KBM-7 (cell line): ENCODE measurements at places on chromosomes 5 and 9.
A peak's percentile ranks its signal among the peaks of the same experiment; 100 is the strongest.

- DNase-seq = no peak
Observed at GRCh38 chr5:5387777-5388176, 34.7 kb upstream of the ICE1 start.

DNA sequence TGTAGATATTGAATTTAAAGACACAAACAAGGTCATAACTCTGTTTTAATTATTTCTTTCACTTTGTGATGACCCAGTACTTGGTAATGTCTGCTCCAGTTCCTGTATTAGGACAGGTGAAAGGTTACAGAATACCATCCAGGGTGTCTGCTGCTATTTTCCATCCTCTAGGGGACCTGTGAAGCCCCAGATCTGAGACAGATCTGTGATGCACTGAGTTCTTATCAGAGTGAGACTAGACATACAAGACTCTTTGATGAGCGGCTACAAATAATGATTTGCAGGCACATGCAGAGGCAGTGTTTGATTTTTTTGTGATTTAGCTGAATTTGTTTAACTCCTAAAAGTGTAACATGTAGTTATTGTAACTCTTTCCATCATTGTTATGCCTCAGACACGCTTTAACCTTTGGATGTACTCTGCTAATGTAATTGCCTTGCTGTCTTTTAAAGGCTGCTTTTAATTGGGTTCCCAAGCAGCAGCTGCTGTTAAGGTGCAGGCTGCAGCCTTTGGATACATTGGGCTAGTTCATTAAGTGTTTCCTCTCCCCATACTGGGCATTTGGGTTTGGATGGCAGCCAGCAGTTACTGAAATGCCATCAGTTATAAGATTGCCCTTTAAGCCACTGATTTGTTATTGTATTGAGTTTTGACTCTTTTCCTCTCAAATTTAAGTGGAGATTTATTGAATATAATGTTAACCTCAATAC lies 63.3 kb downstream of the RASGRF2 start:
- no peak for DNase-seq

DNA sequence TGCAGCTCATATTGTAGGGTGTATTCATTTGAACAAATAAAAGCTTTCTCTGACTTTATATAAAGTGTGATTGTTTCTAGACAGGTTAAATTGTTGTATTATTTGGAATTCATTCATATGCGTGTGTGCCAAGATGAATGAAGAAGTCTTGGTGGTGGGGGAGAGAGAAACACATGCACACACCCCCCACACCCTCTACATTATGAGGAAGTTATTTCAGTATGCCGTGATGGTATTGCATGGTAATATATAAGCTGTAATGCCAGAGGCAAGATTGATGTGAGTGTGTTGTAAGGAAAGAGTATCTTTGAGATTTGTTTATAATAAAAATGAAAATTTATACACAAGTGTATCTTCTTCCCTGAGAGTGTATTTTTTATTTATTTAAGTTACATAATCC lies 71.0 kb downstream of the IPO11 start:
- DNase-seq = peak; percentile 67

- no peak for DNase-seq
Observed at GRCh38 chr5:94153736-94154450, 412.5 kb upstream of the POU5F2 start.

DNA sequence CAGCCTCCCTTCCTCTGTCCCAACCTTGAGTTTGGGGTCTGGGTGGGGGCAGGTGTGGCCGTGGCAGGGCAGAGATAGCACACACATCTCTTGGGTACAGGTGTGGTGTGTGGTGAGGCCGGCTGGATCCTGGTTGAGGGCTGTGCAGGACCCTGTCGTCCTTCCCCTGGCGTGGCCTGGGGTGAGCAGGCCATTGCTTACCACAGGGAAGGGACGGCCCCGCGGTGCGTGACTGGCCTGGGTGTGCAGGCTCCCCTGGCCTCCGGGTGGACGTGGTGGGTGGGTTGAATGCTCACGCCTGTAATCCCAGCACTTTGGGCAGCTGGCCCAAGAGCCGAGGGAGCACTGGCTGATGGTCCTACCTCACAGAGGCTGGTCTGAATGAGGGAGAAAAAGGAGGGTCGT lies 1.2 kb downstream of the ARRDC1 start:
- DNase-seq = no peak

GRCh38 chr5:165201771-165202518 lies 1696.5 kb downstream of the MAT2B start:
- DNase-seq = peak; percentile 8

DNA sequence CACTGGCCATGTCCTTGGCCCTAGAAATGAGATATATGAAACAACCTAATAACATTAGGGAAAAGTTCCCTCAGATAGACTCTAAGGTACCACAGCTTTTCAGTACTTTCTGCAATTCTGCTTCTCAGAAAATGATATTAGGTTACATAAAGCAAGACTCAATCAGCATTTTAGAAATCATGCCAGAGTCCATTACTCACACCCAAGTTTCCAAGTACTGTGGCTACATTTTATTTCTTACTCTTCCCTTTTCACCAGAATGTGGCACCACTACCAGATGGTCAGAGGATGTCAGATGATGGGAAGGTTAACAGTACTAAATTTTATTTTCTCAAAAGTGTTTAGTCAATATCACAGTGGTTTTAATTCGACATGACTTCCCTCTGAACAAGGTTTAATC lies 217.2 kb downstream of the MLLT3 start:
- no peak for DNase-seq

DNA sequence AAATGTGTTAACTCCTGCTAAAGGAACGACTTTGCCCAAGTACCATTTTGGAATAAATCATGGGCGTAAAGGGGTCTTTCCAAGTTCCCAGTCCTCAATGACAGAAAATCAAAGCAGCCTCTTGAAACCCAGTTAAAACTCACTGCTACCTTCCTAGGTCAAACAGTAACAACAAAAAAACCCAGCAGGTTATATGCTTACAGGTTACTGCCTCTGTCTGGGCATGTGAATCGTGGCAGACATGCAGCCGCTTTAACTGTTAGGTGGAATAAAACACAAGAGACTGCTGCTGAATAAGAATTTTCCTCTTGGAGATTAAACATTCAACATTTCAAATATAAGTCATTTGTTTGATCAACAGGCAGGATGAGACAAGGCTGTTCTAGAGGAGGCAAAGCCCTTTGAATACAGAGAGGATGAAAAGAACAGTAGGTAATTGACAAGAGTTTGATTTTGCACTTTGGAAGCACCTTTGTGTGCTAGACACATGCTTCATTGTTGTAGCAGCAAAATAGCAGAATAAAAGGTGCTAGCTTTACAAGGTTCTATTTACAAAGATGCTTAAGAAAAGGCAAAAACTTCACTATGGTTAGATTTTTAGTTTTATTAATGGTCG lies 319.4 kb downstream of the NDUFS4 start:
- no peak for DNase-seq

- DNase-seq = peak; percentile 51
Observed at GRCh38 chr5:139501381-139501780, 18.8 kb upstream of the STING1 start.

DNA sequence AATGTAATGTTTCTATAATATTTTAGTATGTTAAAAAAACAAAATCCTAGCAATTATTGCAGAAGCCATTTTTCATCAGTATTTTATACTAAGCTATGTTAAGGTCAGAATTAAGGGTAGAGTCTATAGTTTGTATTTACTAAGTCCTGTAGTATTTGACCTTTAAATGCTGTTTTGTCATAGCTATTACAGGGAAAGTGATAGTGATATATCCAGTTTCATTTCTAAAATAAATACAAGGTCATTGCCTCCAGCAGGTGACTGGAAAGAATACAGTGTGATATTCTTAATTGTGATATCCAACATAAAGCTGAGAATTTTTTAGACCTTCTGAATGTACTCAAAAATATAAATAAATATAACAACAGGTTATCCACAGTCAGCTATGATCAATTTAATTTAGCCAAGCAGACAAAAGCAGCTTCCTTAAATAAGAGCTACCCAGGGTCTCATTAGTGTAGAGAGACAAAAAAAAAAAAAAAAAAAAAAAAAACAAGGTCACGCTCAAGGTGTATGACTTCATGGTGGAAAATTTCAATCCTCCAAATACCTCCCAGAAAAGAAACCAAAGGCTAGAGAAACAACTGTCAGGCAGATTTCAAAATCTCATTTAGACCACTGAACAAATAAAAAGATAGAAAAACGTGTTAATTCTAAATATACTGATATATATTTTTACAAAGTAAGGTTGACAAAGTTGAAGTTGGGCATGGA lies 278.7 kb downstream of the HCN1 start:
- no peak for DNase-seq

- DNase-seq = no peak
Observed at GRCh38 chr5:4659851-4660250, 480.3 kb upstream of the ADAMTS16 start.

DNA sequence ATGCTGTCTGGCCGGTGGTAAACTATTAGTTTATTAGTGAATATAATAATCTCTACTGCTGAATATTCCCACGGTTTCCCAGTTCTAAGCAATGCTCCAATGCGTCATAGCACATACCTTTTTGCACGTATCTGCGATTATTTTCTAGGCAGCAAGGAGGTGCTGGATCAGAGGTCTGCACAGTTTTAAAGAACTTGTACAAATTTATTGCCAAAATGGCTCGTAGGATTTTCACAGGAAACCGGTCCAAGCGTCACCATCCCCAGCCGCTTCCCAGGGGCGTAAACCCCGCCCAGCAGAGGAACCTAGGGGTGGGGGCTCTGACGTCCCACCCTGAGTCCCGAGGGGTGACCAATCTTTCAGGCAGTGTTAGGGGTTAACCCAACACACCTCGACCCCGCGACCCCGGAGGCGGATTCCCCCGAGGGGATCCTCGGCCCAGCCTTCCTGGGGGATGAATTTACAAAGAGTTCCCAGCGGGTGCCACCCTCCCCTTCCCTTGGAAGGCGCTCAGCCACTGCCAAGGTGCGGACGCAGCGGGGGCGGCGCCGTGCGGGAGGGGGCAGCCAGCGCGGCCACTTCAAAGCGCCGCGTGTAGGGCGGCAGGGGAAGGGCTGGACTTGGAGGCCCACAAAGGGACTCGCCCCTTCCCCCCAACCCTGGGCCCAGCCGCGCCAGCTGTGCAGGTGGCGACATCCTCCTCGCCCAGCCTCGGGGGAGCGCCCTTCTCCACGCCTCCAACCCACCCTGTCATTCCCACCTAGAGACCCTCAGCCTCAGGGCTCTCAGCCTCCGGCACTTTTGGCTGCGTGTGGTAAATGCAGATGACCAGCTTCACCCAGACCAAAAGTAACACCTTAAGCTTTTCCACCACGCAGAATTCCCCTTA lies 43.5 kb upstream of the TCF7 start:
- no peak for DNase-seq

- no peak for DNase-seq
Observed at GRCh38 chr5:67802766-67803165, 412.8 kb upstream of the PIK3R1 start.

GRCh38 chr5:10219068-10219467 lies 30.6 kb downstream of the ATPSCKMT start:
- no peak for DNase-seq

GRCh38 chr9:91334053-91334452 lies 27.7 kb downstream of the AUH start:
- DNase-seq = no peak

GRCh38 chr9:98255061-98255577 lies 330 bp downstream of the TBC1D2 start:
- DNase-seq = no peak

- peak; percentile 40 for DNase-seq
Observed at GRCh38 chr5:59790376-59790775, 103.2 kb downstream of the PDE4D start.

GRCh38 chr5:59917121-59917520 lies 23.6 kb upstream of the PDE4D start:
- DNase-seq = no peak

GRCh38 chr5:14806456-14806855 lies 65.1 kb downstream of the ANKH start:
- no peak for DNase-seq

- DNase-seq = no peak
Observed at GRCh38 chr5:151622367-151623088, 31.4 kb upstream of the FAT2 start.

DNA sequence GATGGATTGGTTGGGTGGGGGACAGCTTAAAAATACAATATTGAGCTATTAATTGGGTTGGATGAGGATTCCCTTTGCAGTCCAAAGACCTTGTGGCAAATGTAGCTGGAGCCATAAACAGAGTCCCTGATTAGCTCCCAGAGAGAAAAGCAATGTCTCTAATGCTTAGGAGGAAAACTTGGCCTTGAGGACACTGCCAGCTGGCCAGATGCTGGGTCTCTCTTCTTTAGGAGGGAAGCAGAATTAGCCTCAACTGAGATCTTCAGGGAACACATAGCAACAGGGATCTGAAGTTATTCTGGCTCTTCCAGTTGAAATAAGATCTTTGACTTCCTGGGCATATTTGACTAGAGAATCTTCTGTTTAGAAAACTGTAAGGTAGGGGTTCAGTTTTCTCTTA lies 121.7 kb upstream of the WWC1 start:
- DNase-seq = no peak

- DNase-seq = no peak
Observed at GRCh38 chr5:143031781-143032580, 261.8 kb downstream of the ARHGAP26 start.

GRCh38 chr9:135502168-135502872 lies 1.8 kb downstream of the MRPS2 start:
- DNase-seq = no peak

DNA sequence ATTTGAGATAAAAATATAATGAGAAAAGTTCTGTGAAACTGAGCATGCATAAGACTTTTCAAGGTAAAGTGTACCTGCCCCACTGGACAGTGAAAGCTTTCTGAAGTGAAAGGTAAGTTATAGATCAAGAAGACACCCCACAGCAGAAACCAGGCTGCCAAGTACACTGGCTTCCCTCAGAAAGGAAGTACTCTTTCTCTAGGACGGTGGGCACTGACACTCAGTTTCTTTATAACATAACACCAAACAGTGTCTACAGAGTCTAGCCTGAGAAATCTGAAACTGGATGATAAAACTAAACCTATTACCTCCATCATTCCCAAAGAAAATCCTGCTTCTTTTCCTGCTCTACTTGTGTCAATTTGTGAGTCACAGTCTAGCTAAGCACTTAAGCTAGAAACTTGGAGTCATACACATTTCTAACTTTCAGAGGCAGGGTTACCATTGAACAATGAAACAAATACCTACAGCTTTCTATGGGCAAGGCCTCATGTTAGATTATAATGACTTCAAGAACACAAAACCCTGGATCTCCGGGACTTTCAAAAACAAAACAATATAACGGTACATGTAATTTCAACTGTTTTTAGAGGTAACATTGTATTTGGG lies 136.7 kb downstream of the CPLANE1 start:
- DNase-seq = no peak
